Dermis microvascular lymphatic vessel endothelial cell (primary cell): ENCODE measurements at places on chromosomes 7 and 10. TPM values are rescaled to one million over a fixed set of nuclear protein-coding genes. Genes with fewer than 3 reads are reported as not detected.

DNA sequence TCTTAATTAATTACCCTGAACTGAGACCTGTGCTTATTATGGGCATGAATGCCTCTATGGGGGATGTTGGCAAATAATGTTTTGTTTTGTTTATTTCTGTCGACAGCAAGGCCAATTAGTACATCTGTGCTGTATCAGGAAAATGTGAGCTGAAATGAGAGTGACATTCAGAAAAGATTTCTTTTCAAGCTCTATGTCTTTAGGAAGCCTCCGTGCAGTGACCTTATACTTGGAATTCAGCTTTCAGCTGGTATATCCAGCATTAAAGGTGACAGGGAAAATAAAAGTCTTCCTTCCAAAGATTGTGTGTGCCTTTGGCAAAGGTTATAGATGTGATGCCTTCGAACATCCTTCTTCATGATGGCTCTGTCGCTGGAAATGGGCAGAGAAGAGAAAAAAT, 1061.1 kb downstream of the SORCS3 start:
- no peak for DNase-seq

DNA sequence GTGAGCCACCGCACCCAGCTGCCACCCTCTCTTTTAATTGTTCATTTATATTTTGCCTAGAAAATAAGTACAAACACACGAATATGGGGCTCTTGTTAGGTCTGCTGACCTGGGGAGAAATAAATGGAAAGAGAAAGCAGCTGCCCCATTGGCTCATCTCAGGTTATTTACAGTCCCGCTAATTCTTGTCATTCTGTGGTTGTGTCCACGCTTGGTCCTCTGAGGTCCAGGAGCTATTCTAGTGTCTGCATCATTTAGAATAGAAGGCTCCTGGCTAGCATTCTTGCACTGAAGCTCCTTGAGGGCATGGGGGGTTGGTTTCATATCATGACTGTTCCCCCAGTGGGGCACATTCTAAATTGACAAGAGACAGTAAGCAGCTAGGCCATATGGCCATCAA, 128.5 kb downstream of the TACC2 start:
- DNase-seq, result no peak

DNA sequence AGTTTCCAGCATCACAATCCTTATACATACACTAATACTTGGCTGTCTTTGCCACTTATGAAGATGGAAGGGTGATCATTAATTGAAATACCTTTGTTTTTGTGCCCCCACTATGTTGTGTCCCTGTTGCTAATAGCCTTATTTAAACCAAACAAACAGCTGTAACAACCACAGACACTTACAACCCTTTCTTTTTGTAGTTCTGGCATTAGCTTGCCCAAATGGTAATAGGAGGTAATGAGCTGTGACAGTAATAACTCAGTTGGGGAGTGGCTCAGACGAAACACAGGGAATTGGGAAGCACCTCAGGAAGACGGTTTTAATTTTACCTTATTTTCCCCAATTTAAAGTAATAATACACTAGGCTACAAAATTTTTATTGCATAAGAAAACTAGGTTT, 83.4 kb downstream of the MDFIC start:
- DNase-seq, result no peak

The SYPL1 gene
- total RNA-seq, result 70.1 and 87.7 TPM in 2 replicates

DNA sequence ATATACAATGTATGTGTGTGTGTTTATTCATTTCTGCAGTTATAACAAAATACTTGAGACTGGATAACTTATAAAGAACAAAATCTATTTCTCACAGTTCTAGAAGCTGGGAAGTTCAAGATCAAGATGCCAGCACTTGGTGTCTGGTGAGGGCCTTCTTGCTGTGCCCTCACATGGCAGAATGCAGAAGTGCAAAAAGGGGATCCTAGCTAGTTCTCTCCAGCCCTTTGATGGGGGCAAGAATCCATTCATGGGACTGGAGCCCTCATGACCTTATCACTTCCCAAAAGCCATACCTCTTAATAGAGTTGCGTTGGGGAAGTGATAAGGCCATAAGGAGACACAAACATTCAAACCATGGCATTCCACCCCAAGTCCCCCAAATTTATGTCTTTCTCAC, 8.4 kb downstream of the GRB10 start:
- no peak for DNase-seq

GRCh38 chr10:44955413-44956070, 4.1 kb upstream of the RASSF4 start:
- DNase-seq, result no peak

DNA sequence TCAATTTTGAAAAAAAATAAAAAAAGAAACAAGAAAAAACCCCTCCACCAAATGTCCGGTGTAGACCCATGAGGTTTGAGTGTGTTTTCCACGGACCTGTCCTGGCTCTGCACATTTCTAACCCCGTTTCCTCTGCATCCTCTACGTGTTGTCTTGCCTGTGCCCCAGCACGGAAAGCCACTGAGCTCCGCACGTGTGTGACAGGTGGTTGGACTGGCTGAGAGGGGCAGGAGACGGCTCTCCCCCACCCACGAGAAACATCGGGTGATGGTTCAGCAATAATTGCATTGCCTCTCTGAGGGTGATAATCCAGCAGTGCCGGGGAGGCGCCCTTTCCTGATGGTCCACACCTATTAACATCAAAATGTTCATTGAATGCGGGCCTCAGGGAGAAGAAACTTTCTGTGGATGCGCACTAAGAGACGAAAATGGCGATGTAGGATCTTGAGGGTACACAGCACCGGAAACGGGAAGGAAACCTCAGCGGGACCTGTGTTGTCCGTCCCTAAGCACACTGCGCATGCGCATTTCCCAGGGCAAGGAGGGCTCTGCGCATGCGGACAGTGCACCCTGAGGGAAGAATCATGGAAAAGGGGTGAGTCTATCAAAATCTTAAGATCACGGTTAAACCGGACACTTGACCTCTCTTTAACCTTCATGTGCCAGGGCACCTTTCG, 470.1 kb upstream of the ADARB2 start:
- DNase-seq, result no peak

The ITPRID1 gene
- total RNA-seq, result not detected in 2 replicates

The SLIT1 gene
- total RNA-seq, result under 0.01 TPM in 1 of 2 replicates, not detected in the other

- no peak for DNase-seq
These were observed 88.1 kb upstream of the DDC start for GRCh38 chr7:50653126-50653864.
